Effector CD8-positive, alpha-beta T cell (primary cell): ENCODE measurements at places on chromosomes 6 and 20.

DNA sequence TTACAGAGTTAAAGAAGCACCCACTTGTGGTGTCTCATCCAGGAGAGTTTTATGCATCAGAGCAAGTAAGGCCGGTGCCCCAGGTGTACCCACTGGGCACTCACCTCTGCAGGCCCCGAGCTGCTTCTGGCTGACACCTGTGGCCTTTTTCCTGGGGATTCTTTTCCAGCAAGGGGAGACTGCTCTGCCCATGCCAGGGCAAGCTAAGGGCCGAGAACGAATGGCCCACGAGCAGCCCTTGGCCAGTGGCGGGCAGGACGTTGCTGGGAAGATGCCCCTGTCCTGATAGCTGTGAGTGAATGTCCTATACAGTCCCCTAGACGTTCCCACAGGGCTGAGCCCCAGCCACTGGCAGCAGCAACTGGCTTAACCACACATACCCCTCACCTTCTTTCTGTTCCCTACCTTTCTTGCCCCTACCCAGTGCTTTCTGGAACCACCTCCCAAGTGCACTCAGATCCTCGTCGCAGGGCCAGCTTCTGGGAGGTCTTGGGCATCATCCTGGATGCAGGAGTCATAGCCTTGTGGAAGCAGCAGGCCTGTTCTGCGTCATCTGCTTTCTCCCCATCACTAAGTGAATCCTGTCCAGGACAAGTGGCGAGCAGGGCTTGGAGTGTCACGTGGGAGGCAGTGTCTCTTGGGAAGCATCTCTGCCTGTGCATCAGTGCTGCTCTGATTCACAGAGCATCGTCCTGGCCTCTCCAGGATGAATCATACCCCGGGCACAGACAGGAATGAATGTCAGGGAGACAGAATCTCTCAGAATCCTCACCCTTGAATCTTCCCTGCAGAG, 32.5 kb downstream of the SYNDIG1 start:
- no peak for DNase-seq

- no peak for DNase-seq
Measured at GRCh38 chr6:18100296-18100695, 22.2 kb downstream of the NHLRC1 start.

DNA sequence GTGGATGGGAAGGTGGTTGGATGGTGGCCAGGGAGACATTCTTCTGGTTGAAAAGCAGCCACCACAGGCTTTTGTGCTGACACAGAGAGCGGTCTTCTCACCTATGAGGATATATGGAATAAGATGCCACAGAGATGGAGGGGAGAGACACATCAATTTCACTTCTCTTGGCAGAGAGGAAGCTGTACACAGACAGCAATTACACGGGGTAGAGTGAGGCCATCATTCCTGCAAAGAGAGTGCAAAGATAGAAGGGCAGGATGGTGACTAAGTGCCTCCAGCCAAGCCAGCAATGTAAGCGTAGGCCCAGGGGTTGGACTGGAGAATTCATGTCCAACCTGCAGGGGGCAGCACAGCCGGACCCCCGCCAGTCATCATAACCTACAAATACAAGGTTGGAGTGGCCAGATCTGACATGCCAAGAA, 56.4 kb downstream of the NRN1 start:
- no peak for DNase-seq

- DNase-seq, result no peak
Measured at GRCh38 chr6:161139766-161140553, 133.9 kb downstream of the AGPAT4 start.

DNA sequence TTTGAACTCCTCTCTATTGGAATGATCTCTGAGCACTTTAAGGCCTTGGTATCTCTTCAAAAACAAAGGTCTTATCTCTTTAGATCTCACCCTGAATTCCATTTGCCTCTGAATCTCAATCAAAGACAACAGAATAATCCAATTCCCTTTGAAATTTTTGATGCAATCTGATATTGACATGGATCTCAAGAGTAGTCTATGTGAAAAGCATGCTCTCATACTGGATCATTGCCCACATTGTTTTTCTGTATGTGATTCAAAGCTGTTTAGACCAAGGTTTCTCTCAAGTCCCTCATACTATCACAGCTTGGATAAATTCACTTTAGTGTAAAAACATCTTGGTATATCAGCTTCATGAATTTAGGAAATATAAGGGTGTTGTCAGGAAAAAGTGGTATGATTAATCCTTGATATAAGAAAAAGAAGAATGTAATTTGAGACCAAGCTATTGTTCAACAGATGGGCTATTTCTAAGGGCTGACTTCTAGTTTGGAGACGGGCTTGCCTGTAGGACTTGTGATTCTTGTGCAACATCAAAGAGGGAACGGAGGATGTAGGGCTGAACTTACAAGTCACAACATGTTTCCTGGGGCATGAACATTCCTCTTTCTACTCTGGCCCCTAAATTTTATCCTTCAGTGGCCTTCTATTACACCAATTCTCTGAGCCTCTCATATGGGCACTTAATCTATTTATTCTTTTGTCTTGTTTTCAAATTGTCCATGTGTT, 77.9 kb upstream of the CITED2 start:
- no peak for DNase-seq

DNA sequence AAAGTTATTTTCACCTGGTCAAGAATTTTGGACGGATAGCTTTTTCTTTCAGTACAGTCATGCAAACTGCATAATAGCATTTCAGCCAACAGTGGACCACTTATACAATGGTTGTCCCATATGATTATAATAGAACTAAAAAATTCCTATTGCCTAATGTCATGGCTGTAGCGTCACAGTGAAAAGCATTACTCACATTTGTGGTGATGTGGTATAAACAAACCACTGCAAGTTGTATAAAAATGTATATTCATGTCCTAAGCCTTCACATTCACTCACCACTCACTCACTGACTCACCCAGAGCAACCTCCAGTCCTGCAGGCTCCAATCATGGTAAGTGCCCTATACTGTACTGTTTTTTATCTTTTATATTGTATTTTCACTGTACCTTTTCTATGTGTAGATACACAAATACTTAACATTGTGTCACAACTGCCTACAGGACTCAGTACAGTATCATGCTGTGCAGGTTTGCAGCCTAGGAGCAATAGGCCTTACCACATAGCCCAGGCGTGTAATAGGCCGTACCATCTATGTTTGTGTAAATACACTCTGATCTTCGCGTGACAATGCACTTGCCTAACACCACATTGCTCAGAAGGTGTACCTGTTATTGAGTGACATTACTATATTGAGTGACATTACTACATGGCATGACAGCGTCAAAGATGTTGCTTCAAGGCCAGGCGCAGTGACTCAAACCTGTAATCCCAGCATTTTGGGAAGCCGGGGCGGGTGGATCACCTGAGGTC, 17.9 kb downstream of the ABHD12 start:
- DNase-seq, result no peak

DNA sequence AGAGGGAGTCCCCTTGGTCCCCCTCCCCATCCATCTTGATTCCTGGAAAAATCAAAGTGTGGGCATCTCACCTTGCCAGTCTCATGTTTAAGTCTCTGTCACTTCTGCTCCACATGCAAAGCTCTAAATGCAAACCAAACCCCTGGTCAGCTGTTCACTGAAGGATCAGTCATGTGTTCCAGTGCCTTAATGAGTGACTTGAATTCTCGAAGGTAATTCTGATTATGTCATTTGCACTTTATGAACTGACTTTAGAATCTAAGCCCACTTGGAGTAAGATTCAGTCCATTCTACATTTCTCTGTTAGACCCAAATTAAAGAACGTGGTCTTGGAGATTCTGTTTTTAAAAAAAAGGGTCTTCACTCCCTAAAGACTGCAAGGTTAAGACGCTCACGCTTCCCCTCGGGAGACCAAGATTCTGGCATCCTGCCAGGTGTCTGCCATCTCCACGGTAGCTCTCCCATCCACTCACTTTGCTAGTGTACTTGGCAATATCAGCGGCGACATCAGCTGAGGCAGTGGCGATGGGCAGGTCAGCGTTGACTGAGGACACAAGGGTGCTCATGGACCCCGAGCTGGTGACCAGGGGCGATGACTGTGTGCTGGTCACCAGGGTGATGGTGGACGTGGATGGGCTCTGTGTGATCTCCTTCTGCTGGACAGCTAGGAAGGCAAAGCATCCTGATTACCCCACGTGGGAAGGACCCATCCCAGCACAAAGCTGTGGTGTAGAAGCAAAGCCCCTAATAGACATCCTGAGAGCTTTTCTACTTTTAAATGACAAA, 120.5 kb downstream of the ZMYND8 start:
- DNase-seq, result no peak

GRCh38 chr6:11366183-11366933, 133.9 kb upstream of the NEDD9 start:
- DNase-seq, result no peak

- no peak for DNase-seq
Measured at GRCh38 chr6:134077301-134077700, 24.9 kb upstream of the SLC2A12 start.
